ENCODE measurements at places on chromosomes 2 and 18.

DNA sequence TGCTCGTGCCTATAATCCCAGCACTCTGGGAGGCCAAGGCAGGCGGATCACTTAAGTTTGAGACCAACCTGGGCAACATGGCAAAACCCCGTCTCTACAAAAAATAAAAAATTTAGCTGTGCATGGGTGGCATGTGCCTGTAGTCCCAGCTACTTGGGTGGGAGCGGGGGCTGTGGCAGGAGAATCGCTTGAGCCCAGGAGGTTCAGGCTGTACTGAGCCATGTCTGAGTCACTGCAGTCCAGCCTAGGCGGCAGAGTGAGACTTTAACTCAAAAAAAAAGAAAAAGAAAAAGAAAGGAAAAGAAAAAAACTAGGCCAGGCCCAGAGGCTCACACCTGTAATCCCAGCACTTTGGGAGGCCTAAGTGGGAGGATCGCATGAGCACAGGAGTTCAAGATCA is 30.8 kb downstream of the TWSG1 start:
- no peak for DNase-seq

GRCh38 chr2:171016125-171016524 is 87.1 kb downstream of the GORASP2 start:
- DNase-seq: no peak

DNA sequence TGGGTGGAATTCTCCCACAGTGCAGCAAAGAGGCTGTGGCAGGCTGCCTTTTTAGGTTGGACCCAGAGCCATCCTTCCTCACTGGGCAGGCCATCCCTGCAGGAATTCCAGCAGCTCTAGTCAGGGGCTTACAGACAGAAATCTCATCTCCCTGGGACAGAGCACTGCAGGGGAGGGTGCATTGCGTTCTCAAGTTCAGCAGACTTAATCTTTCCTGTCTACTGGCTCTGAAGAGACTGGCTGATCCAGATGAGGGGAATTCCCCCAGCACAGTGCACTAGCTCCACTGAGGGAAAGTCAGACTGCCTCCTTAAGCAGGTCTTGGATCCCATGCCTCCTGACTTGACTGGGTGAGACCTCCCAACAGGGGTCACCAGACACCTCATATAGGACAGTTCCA is 899.7 kb upstream of the VRK2 start:
- DNase-seq: no peak

DNA sequence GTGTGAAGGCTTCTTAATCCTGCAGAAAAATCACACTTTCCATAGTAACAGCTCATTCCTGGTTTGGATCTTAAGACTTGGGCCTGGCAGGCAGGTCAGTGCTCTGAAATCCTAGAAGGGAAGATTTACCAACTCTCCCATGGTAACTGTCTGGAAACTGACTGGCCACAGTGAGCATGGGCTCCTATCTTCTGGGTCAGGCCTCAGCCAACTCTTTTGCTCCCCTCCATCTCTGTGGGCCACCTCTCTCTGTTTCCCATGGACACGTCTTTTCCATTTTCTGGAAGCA is 86.7 kb downstream of the ACAA2 start:
- DNase-seq: no peak

DNA sequence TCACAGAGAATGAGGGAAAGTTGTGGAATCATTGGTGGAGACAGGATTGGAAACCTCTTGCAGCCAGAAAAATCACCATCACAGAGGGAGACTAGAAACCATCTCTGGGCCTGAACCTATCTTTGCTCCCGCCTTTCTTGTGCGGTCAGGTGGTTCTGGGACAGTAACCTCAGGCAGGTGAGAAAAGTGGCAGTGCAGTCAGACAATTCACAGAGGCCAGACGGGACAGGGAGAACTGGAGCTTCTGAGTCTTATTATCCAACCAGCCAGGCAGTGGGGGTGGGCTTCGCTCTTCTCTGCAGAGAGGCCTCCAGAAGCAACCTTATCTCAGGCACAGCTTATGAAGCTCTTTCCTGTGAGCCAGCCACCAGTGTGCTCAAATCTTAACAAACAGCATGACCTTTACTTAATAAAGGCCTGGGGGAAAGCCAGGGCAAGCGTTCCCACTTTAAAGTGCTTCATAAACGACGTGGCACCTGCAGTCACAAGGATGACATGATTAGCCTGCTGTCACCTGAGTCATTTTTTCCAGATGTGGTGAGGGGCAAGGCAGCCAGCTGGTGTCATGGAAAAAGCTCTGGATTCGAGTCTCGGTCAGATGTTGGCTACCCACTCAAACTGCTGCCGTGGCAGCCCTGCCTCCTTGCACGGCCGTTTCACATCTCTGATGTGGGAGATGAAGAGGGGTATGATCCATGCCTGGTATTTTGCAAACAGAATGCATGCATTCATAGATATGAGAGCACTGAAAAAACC is 109.7 kb downstream of the B3GNT2 start:
- DNase-seq: no peak

DNA sequence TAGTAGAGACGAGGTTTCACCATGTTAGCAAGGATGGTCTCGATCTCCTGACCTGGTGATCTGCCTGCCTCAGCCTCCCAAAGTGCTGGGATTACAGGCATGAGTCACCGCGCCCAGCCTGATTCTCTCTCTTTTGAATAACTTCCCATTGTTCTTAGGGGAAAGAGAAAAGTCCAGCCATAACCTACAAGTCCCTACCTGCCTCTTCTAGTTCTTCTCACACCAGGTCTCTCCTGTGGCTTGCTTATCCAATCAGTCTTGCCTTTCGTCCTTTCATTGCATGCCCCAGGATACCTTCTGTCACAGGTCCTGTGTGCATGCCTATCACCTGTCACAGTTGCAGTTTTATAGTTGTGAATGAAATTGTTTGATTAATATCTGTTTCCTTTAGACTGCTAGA is 148.1 kb downstream of the SLC4A3 start:
- no peak for DNase-seq

DNA sequence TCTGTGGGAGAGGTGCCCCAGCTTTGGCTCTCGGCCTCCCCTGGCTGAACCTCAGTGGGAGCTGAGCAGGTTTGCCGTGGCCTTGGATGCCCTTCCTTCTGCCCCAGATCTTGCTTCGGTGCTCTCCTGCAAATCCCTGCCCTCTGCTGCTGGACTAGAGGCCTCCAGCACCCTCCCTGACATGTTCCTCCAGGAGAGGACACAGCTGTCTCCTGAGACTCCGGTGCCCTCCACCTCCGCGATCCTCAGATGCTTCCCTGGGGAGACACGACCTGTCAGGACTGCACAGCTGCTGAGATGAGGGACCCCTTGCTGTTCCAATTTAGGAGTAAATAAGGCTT is 7.3 kb upstream of the NT5DC4 start:
- DNase-seq: no peak

DNA sequence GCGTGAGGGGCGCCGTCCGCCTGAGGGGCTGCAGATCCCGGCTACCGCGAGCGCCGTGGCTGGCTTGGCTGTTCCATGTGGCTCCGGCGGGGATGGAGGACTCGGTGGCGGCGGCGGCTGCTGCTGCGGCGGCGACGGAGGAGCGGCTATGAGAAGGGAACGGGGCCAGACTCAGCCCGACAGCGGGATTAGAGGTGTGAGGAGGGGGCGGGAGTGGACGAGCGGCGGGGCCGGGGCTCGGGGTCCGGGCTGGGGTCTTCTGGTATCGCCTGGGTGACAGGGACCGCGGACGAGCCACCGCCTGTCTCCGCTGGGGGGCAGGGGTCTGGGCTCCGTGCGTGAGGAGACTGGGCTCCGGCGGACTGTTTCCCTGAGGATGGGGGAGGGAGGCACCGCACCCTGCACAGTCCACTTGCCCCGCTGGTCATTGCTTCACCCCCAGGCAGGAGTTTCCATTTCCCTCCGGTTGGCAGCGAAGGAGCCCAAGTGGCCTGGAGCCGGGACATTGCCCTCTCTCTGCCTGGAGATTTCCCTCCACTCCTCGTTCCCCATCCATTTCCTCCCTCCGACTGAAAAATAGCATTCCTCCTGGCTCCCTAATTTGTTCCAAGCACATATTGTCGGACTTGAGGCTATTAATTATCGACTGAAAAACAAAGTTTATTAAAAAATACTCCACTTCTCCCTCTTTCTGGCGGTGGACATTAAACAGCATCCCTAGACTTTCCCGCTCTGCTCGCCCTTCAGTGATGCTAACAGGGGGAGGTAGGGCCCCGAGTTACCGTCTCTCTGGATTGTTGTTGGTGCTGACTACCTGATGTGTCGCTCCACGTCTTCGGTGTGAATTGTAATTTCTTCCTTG is 577 bp downstream of the EHBP1 start:
- peak; percentile 41 for DNase-seq

DNA sequence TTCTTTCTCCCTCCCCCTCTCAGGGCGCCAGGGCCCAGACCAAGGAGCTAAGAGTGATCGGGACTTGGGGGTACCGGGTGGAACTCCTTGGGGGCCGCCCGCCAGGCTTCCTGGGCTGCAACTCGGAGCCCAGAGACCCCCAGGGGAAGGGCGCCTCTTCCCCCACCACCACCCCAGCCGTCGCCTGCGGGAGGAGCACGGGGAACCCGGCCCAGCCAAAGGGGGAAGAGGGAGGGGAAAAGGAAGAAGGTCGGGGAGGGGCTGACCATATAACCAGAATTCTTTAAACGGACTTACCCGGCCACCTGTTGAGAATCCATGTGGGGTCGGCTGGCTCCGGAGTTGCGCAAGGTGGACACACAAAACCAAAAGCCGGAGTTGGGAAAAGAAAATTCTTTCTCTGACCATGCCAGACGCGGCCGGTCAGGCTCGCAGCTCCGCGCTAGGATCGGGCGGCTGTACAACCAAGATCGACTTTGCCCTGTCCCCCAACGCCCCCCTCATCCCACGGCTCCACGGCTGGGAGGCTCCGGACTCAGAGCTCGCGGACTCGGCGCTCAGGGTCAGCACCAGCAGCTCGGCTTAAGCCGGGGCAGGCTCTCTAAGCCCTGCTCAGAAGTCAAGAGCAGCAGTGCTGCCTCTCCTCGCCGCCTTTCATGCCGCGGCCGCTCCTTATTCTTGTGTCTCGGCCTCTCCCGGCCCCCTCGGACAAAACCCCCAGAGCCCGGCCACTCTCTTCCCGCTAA is 6.3 kb upstream of the SIX3 start:
- DNase-seq: no peak

DNA sequence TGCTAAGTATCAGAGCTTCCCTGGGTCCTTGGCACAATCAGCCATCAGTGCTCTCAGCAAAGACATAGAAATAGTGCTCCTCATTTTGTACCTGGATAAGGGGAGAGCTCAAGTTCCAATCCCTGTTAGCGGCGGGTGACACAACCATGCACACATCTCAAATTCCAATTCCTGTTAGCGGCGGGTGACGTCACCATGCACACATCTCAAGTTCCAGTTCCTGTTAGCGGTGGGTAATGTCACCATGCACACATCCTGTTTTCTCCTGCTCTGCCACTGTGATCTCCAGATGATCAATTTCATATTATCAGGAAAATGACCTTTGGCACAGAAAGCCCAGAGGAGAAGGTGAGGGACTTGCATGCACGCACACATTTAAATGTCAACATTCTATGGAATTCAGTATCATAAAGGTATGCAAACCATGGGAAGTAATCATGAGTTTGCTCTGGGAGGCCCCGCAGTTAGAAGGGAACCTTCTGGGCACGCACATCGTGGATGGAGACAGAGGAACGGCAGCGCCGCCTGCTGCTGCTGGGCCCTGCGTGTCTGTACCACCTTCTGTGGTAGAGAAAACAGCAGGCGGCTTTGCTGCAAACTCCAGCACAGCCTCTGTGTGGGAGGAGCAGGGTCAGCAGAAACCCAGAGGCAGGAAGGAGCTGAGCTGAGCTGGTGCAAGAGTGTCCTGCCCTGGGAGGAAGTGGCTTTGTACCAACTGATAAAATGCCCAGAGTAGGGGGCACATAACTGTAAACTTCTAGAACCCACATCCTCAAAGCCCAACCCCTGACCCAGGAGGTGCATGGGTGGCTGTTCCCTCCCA is 77.8 kb downstream of the MBP start:
- peak; percentile 83 for DNase-seq

DNA sequence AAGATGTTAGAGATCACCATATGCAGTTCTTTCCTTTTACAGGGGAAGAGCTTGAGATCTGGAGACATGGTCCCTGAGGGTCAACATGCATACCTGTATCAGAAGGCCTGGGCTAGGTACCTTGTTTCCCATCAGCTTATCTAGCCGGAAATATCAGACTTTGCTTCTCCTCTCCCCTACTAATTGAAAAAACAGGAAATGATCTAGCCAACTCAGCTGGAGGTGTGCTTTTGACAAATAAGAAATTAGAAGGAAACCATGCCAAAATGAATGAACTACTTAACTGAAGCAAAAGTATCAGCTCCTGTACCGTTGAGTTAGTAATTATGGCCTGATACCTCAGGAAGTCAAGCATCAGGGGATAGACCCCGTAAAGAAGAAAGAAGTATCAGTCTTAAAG is 20.4 kb downstream of the PKP4 start:
- DNase-seq: no peak

DNA sequence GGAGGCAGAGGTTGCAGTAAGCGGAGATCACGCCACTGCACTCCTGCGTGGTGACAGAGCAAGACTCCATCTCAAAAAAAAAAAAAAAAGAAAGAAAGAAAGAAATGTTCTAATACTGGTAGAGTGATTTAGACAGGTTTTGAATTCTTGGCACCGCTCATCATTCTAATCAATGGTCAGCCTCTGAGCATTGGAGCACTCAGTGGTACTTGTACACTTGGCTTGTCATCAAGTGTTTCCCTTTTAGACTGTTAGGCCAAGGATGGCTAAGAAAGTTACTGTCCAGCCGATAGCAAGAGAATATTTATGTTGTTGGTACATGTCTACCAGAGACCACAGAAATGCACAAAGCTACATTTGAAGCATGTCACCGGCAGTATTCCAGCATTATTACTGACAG is 444.1 kb upstream of the RAB12 start:
- no peak for DNase-seq

- no peak for DNase-seq
These were observed 24.9 kb upstream of the SLC5A7 start for GRCh38 chr2:107961395-107961794.

- DNase-seq: no peak
These were observed 789.4 kb upstream of the PIK3C3 start for GRCh38 chr18:41165625-41166024.

DNA sequence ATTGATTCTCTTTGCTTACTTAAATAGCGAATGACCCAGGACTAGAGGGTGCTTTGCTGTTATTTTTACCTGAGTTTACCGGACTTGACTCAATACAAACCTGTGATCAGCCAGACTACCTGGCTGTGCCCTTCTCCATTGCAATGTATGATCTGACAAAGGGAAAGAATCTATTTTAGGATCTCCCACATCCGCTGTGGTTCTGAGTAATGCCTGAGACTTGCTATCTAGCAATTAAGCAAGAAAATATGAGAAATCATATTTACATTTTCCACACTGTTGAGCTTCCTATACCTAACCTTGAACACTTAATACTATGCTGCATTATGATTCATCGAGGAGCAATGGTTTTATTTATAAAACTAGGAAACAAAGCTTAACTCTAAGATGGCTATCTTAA is 215.2 kb downstream of the RAD51AP2 start:
- no peak for DNase-seq

DNA sequence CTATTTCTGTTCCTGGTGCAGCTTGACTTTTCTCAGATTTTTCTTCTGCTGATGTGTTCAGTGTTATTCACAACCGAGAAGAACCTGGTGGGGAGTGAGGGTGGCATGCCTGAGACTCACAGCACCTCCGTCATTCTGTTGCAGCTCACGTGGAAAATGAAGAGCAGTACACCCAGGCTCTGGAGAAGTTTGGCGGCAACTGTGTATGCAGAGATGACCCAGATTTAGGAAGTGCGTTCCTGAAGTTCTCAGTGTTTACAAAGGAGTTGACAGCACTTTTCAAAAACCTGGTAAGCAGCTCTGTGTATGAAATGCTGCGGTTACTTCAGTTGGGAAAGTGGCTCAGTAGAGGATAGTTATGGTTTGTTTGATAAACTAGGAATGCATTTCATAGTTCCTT is 90.5 kb downstream of the ASAP2 start:
- DNase-seq: no peak

GRCh38 chr2:220891405-220891804 is 680.7 kb downstream of the EPHA4 start:
- no peak for DNase-seq

Measured in SW 1271 (cell line).